ENCODE measurements at places on chromosomes 2 and 18.

GRCh38 chr2:12584338-12584737 lies 132.4 kb upstream of the TRIB2 start:
- DNase-seq: no peak

- DNase-seq: no peak
These were observed 149.9 kb downstream of the RBM43 start for GRCh38 chr2:151111599-151112278.

DNA sequence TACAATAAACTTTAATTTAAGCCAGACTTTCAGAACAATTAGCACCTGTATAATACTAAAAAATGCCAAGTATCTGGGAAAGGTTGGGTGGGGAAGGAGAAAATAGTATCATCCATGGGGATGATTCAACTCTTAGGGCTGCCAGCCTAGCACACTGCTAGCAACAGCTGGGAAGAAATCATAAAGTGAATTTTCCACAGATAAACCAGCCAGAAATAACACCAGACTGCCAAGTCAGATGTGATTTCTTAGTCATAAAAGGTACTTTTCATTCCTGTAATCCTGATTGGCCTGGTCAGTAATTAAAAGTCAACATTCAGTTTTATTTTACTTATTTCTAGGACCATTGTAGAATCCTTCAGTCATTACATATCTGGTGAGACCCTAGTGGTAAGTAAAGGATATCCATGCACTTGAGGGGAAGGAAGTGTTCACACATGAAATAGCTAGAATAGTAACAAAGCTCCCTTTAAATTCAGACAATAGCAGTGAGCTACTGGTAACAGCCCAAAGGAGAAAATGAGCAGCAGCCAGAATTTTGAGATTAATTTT lies 59.4 kb downstream of the LIMS1 start:
- DNase-seq: no peak

DNA sequence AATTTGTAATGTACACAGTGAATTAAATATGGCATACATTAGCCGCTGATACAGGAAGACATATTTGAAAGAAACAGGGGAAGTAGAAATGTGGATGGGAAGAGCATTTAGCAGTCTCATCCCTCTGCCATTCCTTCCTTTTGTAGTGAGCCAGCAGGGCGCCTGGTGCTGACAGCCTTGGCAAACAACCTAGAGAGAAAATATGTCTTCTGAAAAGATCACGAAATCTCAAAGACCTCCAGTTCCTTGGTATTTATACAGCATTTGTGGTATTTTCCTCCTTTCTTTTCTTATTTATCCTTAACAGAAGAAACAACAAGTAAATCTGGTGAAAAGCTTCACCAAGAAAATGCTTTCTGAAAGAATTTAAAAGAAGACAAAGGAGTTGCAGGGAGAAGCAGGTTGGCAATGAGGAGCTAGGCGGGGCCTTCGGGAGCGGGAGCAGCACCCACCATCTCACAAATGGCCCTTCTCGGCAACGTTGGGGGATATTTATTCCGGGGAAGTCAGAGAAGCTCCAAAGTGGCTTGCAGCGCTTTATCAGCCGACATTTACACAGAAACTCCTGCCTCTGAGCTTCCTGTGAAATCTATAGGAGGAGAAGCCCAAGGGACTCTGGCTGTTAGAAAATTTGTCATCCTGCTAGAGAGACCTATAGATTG lies 406.1 kb upstream of the NRP2 start:
- DNase-seq: no peak

- no peak for DNase-seq
These were observed 68.0 kb downstream of the ACAA2 start for GRCh38 chr18:49745045-49746014.

- no peak for DNase-seq
These were observed 63.7 kb upstream of the CYP26B1 start for GRCh38 chr2:72211350-72211749.

DNA sequence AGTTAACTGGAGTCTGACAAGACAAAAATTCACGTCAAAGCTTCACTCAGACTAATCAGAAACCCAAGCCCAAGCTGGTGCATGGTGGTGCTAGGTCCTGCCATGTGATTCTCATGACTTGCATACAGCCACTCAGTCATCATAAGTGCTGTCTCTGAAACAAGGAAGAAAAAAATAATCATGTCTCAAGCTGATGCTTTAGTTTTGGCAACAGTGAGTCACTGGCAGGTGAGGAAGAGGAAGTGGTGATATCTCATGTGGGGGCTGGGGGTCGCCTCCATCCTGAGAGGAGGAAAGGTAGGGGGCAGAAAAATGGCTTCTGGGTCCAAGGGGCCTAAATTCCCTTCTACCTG lies 136.3 kb downstream of the TMEM163 start:
- no peak for DNase-seq

DNA sequence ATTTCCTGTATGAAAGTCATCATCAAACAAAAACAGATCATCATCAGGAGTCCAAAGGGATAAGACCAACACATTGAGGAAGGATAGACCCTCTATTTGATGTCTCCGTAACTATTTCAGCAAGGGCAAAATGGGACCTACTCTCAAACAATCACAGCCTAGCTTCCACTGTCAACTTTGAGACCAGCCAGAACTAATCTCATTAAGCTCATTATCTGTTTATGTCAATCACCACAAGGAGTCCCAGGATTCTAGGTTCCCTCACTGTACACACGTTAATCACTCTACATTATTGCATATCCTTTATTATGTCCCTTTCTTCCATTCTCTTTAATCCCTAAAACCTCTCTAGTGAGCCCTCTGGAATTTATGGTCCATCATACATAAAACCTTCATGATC lies 370.3 kb upstream of the LINC00305 start:
- no peak for DNase-seq

DNA sequence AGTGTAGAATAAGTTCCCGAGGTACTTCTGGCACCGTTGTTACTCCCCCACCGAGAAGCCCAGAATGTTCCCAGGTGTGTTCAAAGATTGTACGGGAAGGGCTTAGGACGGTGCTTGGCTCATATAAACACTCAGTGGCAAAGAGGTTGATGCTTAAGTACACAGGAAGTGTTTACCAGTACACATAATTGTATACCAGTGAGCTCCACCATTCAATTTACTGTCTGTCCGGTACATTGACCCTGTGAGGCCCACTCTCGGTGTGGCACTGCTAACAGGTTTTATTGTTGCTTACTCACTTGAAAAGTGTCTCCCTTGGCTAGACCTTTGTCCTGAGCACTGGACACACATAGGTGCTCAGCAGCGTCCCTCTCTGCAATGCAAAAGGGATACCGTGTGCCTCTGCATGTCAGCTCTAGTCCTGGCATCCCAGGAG lies 191.0 kb downstream of the NEDD4L start:
- DNase-seq: no peak

DNA sequence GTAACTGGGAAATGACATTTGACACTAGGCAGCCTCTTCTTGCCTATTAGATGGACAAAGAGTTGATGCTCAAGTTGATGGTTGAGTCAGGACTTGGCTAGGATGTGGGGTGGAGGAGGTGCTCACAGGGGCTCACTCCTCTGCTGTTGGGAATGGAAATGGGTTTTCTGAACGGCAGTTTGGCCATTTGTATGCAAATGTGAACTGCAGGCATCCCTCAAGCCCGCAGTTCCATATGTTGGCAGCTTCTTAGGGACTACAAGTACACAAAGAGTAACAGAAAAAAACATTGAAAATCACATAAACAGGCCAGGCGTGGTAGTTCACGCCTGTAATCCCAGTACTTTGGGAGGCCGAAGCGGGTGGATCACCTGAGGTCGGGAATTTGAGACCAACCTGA lies 80.8 kb downstream of the INPP5D start:
- DNase-seq: no peak

DNA sequence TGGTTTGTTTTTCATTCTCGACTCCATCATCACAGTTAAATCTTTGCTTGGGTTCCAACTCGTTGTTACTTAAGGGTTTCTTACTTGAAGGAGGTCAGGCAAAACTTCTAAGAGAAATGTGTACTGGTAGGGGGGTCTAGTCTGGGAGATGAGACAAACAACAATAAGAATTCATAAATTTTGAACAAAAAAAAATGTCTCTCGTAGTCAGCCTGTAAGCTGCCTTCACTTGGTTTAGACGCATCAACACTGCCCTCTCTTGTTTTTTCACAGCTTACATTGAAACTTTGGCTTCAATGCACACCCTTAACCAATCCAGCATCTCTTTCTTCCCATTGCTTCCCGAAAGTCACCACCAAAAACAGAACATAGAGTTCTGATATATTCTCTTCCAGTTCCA lies 576.4 kb upstream of the PIK3C3 start:
- no peak for DNase-seq

DNA sequence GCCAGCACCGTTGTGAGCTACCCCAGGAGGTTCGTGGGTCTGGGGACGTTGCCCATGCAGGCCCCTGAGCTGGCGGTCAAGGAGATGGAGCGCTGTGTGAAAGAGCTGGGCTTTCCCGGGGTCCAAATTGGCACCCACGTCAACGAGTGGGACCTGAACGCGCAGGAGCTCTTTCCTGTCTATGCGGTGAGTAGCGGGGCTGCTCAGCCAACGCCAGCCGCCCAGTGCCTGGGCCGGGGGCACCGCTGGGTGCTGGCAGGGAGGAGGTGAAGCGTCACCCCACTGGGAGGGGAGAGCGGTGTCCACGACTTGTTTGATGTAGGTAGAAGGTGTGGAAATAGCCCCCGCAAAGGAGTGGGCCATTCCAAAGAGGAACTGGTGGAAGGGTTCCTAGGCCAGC lies 25.0 kb downstream of the ACMSD start:
- no peak for DNase-seq

DNA sequence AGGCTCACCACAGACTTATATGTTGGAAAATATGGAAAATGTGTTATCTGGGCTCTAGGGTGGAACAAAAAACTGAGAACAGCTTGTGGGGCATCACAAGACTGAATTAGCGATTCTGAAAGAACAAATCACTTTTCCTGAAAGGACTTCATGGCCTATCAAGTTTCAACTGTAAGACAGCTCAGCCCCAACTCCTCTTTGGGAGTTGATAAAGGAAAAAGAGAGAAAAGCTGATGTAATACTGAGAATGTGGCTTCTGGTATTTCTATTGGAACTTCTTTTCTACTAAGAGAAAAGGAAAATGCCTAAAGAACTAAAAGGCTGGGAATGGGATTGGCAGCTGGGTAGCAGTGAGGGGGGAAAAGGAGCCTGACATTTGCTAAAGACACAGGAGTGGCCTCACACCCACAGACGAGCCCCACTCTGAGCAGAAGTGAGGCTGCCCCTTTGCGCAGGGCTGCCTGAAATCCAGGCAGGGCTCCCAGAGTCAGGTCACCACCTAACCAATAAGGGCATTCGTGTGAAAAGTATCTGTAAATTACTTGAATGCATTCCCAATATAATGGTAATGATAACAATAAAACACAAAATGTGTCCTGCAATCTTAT lies 75.6 kb downstream of the LRP2 start:
- no peak for DNase-seq

- no peak for DNase-seq
These were observed 59.4 kb downstream of the ALPK2 start for GRCh38 chr18:58569490-58569911.

- no peak for DNase-seq
These were observed 120.0 kb upstream of the EPC2 start for GRCh38 chr2:148524519-148524919.

GRCh38 chr18:32893915-32894314 lies 121.1 kb upstream of the KLHL14 start:
- DNase-seq: no peak

DNA sequence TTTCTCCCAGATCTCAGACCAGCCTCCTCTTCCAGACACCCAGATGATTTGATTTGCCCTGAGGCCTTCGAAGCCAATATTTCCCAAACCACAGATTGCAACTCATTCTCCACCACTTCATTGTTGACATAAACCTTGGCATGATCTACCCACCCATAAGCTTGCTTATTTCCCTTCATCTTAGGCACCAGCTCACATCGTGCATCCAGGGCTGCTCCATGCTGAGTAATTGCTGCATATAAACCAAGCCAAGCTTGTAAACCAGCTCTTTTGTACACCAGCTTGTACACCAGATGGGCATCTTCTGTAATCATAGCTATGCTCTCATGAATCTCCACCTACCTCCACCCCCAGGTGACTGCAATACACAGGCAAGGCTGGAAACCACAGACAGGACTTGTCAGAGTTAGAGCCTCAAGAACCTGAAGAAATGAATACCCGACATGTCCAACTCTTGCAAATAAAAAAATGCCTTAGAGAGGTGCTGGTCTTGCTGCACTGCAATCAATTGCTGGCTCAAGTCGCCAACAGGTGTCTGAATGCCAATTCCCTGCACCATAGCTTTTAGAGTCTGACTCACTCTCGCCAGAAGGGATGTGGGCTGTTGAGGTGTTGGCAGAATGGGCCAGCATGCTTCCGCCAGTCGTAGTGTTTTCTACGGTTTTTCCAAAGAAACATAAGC lies 31.5 kb downstream of the TRABD2A start:
- no peak for DNase-seq

DNA sequence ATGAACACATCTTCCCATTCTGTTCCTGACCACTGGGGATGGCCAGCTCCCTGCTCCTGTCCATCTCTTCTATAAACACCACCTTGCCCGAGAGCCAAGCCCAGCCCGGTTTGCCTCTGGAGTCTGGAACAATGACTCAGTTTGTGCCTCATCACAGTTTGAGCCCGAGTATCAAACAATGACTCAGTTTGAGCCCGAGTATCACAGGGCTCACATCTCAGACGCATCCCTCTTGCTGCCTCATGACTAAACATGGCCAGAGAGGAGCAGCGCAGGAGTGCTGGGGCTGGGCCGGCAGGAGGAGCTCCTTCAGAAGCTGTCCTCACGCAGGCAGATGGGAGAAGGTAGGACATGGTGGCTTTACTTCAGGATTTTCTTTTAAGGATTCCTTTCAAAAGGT lies 68.7 kb downstream of the PXDN start:
- DNase-seq: no peak

- DNase-seq: no peak
These were observed 106.8 kb upstream of the FN1 start for GRCh38 chr2:215542690-215543089.

- no peak for DNase-seq
These were observed 12.6 kb downstream of the C18orf63 start for GRCh38 chr18:74328206-74328605.

DNA sequence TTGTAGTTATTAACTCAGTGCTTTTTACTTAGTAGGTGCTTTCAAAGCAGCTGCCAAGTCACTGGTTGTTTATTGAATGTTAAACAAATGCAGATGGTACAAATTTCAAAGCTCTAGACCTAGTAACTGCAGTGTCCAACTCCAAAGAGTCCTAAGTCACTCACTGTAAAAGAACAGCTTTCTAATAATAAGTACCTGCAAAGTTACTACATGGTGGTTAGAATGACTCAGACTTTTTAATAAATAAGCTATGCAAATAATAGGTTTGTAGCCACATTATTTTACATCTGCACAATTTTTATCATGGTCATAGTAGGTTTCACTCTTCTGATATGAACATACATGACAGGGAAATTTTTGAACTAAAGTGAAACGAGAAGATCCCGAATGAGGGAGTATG lies 1620.4 kb upstream of the CELF4 start:
- no peak for DNase-seq

DNA sequence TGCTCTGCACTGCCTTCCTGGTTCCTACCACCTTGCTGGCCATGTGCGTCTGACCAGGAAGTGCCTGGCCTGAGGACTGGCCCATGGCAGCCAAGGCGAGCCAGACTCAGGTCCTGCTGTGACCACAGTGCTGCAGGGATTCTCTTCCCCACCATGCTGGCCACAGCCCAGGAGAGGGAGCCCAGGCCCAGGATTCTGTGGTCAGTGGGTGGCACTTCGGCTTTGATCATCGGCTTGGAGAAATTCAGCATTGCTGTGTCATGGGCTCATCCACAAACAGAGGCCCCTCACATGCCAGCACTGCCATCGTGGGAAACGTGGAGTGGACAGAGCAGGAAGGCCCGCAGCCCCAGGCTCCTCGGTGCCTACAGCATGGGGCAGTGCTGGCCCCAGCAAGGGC lies 211.6 kb downstream of the SEPTIN10 start:
- no peak for DNase-seq
